ENCODE measurements at places on chromosomes 5 and 9.

GRCh38 chr5:57067597-57067924 lies 106.3 kb upstream of the GPBP1 start:
- no peak for DNase-seq

GRCh38 chr9:127538849-127539258 lies 73.2 kb upstream of the STXBP1 start:
- no peak for DNase-seq

DNA sequence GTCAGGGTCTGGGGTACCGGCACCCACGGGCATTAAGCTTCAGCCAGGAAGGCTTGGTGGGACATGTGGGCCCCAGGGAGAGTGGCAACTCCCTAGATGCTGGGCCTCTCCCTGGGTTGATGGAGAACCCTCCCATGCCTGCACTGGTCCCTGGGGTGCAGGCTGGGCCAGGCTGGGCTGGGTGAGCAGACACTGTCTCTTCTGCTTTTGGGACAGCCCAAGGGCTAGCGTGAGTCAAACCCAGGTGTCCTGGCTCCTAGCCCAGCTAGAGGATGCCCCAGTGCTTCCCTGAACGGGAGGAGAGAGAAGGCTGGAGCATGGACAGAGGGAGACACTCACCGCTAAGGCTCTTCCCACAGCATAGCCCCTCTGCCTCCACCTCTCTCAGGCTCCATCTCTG lies 5.7 kb upstream of the AQP7 start:
- no peak for DNase-seq

DNA sequence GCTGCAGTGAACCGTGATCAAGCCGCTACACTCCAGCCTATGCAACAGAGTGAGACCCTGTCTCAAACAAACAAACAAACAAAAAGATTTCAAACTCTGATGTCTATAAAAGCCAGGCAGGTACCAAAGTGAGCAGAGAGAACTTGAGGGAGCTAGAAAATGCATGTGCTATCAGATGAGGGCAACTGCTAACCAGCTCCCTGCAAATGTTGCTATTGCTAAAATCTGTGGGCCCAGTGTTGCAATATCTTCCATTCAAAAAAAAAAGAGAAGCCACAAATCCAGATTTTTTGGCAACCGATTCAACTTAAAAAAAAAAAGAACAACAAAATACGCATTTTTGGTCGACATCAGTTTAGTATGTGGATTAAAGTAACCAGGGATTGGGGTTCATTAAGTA lies 5.5 kb downstream of the UBE2D2 start:
- no peak for DNase-seq

GRCh38 chr5:121019106-121019505 lies 555.0 kb downstream of the PRR16 start:
- no peak for DNase-seq

- DNase-seq = no peak
Measured at GRCh38 chr9:6632516-6633183, 12.9 kb downstream of the GLDC start.

DNA sequence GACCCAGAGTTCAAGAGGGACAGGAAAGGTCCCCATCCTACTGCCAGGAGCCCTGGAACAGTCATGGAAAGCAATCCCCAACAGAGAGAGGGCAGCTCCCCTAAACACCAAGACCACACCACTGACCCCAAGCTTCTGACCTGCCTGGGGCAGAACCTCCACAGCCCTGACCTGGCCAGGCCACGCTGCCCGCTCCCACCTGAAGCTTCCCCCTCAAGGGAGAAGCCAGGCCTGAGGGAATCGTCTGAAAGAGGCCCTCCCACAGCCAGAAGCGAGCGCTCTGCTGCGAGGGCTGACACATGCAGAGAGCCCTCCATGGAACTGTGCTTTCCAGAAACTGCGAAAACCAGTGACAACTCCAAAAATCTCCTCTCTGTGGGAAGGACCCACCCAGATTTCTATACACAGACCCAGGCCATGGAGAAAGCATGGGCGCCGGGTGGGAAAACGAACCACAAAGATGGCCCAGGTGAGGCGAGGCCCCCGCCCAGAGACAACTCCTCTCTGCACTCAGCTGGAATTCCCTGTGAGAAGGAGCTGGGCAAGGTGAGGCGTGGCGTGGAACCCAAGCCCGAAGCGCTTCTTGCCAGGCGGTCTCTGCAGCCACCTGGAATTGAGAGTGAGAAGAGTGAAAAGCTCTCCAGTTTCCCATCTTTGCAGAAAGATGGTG lies 31.6 kb downstream of the CD180 start:
- no peak for DNase-seq

DNA sequence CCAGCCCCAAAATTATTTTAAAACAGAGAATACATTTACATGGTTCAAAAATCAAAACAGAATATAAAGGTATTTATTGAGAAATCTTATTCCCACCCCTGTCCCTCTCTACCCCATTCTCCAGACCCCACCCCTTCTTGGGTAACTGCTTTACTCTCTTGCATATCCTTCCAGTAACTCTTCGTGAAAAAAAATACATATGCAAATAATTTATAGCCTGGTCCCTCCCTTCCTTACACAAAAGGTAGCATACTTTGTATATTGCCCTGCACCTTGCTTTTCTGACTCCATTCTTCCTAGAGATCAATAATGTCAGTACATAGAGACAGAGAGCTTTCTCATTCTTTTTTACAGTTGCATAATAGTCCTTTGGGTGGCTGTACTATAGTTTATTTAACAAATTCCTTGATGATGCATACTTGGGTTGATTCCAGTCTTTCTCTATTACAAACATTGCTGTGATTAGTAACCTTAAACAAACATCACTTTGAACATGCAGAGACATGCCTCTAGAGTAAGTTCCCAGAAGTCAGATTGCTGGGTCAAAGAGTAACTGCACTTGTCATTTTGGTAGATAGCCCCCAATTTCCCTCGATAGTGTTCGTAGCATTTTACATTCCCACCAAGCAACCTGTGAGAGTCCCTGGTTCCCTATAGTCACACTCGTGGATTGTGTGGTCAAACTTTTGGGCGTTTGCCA lies 47.9 kb downstream of the STOM start:
- DNase-seq = no peak

DNA sequence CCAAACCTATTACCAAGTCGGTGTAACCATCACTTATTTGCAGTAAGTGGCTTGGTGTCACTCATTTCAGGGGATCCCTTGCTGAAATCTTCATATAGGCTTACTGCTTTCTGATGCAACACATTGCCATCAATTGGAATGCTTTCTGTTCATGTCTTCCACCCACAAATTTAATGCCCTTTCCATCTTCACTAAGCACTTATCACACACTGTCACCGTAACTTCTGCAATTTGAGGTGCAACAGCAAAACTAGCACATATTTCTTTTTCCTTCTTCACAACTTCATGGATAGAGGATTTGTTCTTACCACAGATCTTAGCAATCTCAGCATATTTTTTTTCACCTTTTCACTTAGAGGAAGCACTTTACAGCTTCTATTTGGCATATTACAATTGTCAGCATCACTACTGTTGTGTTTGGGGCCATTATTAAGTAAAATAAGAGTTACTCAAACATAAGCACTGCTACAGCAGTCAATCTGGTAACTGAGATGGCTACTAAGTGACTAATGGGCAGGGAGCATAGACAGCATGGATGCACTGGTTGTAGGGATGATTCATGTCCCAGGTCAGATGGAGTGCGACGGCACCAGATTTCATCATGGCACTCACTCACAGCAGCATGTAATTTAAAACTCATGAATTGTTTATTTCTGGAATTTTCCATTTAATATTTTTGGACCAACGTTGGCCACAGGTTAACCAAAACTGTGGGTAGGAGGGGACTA lies 70.1 kb downstream of the PIP5K1B start:
- no peak for DNase-seq

GRCh38 chr5:62190173-62190572 lies 115.8 kb upstream of the KIF2A start:
- DNase-seq = no peak

- peak; percentile 59 for DNase-seq
Measured at GRCh38 chr5:50445296-50445949, 4.3 kb upstream of the EMB start.
